ENCODE measurements at places on chromosomes 3 and 15.

- DNase-seq = no peak
Observed at GRCh38 chr3:39261726-39262125, 18.1 kb downstream of the CX3CR1 start.

GRCh38 chr3:52471371-52472238, 16.2 kb downstream of the NISCH start:
- peak; percentile 67 for DNase-seq

GRCh38 chr3:117700573-117701360, 991.2 kb downstream of the TUSC7 start:
- DNase-seq = no peak

- DNase-seq = peak; percentile 95
Observed at GRCh38 chr3:151226088-151226563, 23.1 kb upstream of the GPR171 start.

- peak; percentile 5 for DNase-seq
Observed at GRCh38 chr15:71889385-71889784, 79.0 kb downstream of the NR2E3 start.

GRCh38 chr15:90790561-90790960, 73.4 kb downstream of the BLM start:
- DNase-seq = no peak

- DNase-seq = peak; percentile 98
Observed at GRCh38 chr3:37935756-37936666, 54.6 kb upstream of the VILL start.

DNA sequence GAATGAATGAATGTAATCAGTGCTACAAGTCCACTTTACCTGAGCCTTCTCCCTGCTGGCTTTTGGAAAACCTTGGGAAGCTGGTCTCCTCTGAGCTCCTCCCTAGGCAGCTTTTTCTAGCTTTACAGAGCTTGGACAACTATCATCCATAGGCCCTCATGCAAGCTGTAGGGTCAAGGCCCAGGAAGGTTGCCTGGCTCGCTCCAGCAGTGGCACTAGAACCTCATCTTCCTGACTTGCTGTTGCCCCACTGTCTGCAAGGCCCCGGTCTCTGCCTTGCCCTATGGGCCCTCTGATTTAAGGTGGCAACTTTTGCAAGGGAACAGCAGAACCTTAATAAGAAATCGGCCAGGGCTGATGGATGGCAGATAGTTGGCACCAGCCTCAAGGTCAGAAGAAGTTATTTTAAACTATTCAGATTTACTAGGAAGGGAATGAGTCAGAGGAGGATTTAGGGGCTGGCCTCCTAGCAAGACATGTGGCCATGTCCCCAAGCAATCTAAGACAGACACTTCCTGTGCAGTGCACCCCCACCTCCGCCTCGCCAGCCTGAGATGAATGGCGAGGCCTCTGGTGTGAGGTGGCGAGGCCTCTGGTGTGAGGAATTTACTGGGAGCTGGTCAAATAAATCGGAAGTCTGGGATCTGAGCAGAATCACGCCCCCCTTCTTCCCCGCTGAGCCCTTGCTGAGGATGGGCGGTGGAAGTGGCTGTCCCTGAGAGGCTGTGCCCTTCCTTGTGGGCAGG, 180.8 kb downstream of the MEGF11 start:
- no peak for DNase-seq

GRCh38 chr3:25153561-25153960, 274.5 kb upstream of the RARB start:
- no peak for DNase-seq

DNA sequence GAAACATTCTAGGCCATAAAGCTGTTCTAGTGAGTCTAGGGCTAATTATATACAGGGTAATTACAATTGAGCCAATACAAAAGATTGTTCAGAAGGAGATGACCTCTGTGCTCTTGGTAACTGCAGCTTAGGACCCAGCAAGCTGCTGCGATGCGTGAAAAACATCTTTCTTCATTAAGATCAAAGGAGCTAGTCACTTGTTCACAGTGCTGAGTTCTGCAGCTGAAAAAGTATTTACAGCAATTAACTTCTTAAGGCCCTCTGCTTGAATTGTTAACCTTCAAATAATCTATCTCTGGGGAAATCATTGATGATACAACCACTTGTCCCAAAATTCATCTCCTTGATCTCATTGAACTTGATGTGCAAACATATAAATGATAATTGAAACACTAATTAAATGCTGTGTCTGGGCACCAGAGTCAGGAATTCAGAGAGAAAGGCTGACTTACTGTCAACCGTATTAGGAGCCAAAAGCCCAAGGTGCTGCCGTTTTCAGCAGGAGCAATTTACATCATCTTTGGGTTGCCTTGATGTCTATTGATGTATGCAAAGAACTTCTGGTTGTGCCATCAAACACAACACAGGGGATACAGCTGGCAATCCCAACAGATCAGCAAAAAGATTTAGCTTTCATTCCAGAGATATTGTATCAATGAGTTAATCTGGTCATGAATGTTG, 213.0 kb downstream of the NECTIN3 start:
- no peak for DNase-seq

- peak; percentile 82 for DNase-seq
Observed at GRCh38 chr15:90482124-90483011, 47.4 kb upstream of the CRTC3 start.

DNA sequence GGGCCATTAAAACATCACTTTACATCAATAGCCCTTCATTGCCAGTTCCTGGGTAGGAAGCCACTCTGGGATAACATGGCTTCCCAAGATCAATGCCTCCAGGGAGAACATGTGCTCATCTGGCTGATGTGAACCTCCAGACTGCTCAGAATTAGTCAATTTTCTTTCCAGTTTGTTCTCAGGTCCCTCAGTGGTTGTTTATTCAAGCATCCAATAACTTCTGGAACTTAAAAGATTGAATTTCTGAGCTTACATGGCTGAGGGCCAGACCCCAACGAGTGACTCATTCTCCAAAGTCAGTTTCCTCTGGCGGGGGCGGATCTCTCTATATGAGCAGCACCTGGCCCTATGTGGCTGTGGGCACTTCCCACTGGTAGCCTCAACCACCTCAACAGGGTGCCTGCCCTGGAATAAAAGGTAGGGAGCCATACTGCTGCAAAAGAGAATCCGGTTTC, 34.0 kb downstream of the LYZL4 start:
- DNase-seq = peak; percentile 93

GRCh38 chr3:45464336-45465170, 76.2 kb downstream of the LARS2 start:
- peak; percentile 89 for DNase-seq

GRCh38 chr15:73485372-73485771, 42.4 kb downstream of the REC114 start:
- no peak for DNase-seq

DNA sequence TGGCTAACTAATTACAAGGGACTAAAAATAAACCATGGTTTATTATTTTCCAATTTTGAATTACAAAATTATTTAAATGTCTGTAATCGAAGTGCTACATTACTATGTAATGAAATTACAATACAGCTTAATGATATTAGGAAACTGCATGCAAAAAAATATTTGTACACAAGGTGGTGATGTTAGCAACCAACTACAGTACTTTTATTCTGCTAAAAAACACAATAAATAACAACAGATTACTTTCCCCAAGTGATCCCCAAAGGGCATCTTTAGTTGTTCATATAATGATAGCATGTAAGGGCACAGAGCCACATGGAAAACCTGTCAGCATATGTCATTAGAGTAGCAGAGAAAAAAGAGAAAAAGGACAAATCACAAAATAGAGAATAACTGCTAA, 147.5 kb upstream of the SOX2 start:
- no peak for DNase-seq

GRCh38 chr15:59005579-59005978, 18.1 kb downstream of the RNF111 start:
- no peak for DNase-seq

DNA sequence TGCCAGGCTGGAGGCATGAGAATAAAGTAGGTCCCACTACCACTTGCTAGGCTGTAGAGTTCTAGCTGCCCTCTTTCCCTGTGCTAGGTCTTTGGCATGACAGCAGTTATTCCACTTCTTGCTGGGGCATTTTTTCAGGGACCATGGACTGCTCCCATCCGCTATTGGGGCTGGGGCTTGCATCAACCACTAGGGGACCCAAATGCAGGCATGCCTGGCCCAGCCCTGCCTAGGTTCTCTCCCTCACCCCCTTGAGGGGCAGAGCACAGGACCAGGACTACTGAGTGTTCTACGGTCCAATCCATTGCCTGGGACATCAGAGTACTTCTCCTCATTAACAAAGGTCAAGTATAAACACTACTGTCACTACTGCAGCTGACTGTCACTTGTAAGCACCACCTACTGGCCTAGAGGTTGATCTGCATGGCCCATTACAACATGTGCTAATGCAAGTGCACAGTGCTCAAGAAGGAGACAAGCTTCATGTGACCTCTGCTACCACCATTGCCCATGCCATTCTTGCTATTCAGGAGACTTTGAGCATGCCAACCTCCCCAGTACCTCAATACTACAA, 270.5 kb downstream of the MBNL1 start:
- DNase-seq = no peak

- no peak for DNase-seq
Observed at GRCh38 chr3:79351699-79352098, 416.1 kb downstream of the ROBO1 start.

- DNase-seq = no peak
Observed at GRCh38 chr3:53776494-53777101, 69.6 kb downstream of the CHDH start.

GRCh38 chr3:101994386-101994785, 145.1 kb downstream of the NFKBIZ start:
- DNase-seq = no peak

DNA sequence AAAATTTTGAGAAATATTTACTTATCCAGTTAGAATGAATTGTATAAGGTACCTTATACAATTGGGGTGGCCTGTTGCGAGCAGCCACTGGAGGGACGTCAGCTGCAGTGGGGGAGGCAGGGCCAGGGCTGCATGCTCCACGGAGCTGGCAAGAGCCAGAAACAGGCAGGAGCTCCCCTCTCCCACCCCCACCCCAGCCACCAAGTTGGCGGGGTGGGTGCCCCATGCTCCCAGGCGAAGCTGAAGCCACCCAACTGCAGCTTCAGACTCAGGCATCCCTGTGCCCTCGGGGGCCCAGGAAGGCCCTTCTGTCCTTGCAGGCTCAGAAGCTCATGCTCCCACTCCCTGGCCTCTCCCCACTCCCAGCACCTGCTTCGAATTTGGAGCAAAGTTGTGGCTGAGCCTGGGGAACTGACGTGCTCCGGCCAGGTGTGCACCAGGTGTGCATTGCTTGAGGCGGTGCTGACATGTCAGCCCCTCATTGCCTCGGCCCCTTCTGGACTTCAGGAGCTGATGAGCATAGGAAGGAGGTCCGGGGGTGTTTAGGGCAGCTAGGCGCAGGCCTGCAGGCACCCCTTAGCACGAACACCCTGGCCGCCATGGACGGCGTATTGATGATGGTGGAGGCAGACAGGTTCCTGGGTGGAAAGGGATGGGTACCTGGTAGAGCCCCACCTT, 743.8 kb upstream of the GBE1 start:
- DNase-seq = no peak

DNA sequence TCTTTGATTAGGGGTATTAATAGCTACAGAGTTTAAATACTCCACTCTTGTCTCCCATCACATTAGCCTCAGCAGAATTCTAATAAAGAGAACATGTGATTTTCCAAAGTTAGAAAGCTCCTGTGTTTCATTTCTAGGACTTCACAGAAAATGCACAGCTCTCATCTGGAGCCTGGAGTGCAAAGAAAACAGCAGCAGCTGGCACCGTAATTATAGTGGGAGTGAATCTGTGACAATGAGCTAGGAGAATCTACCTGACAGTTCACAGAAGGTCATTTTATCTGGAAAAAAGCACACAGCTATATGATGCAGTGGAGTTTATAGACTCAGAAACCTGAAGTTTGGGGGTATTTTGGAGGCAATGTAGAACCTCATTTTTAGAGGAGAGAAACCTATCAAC, 5.4 kb upstream of the TRIM59 start:
- DNase-seq = no peak

DNA sequence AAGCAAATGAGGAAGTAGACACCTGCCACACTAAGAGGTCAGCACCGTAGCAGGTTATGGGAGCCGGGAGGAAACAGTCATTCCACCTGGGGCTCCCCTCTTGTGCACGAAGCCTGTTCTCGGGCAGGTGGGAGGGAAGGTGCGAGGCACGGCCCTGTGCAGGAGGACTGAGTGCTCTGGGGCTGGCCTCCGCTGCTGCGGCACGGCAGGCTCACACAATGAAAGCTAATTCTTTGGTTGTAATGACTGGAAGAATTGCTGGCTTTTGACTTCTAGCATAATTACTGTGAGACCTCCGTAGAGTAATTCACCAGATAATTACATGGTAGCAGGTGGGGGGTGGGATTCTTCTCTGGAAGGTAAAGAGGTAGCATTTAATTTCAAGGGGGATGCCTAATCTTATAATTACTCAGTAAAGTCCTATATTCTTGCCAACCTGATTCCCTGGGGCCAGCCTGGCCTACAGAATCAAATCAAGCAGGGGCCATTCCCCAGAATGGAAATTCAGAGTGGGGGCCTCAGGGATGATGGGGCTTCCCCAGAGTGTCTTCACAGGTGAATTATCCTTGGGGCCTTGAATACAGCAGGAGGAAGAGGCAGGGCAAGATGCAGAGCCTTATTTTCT, 129.1 kb downstream of the TPRA1 start:
- DNase-seq = no peak

- no peak for DNase-seq
Observed at GRCh38 chr15:100763835-100764750, 115.5 kb upstream of the ALDH1A3 start.

DNA sequence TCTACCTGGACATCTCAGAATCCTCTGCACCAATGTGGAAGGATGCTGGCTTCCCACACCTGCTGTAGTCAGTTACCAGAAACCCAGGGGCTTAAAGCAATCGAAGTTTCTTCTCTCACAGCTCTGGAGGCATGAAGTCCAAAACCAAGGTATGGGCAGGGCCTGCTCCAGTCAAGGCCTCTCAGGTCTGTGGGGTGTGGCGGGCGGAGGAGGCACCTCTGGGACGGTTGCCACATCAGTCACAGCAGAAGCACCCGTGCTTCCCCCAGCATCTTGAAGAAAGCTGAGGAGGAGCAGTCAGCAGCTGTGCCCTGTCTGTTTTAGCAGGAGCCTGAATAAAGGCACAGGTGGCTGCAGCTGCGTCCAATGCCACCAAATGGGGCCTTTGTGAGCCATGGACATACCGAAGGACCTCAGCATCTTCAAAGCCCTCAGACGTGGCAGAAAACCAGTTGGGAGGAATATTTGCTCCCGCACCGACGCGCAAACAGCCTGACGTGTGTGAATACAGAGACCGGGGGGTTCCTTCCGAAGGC, 68.9 kb downstream of the TFRC start:
- DNase-seq = no peak

GRCh38 chr3:51393134-51393495, 2.0 kb downstream of the RBM15B start:
- no peak for DNase-seq

DNA sequence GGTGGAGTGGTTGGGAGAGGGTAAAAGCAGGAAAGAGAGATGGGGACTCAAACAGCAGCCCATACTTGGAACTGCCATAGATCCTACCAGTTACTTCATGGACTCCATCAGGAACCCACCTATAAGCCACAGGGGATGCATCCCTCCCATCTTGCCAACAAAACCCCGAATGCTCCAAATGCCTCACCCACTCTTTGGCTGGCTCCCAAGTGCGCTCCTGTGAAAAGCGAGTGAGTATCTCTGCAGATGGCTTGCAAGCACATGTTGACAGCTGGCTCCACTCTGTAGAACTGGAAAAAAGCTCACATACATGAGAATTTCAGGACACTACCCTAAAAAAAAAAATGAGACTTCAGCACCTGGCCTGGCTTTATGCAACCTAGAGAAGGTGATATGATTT, 151.0 kb downstream of the UBE3A start:
- no peak for DNase-seq

Data from choroid plexus epithelial cell (primary cell).